Psoas muscle (tissue), 8 donors: ENCODE measurements at places on chromosomes 1 and 21. TPM values are rescaled to one million over a fixed set of nuclear protein-coding genes. Genes with fewer than 3 reads are reported as not detected.

DNA sequence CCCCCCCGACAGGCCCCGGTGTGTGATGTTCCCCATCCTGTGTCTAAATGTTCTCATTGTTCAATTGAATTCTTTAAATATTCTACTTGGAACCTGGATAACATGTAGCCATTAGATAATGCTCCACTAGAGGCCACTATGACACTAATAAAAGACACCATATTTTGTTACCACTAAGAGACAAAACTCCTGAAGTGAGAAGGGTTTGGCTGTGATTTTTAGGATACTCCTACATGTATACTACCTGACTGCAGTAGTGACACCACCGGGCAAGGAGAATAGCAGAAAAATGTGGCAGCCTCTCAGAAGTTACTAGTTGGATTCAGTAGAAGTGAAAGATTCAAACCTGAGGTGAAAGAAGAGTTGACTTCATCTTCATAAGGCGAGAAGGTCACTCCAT, 36.0 kb downstream of the F5 start:
- DNase-seq, result no peak

SPATA46 gene
- total RNA-seq, result not detected

GRCh38 chr1:245229051-245229450, 74.3 kb downstream of the KIF26B start:
- DNase-seq, result no peak

DNA sequence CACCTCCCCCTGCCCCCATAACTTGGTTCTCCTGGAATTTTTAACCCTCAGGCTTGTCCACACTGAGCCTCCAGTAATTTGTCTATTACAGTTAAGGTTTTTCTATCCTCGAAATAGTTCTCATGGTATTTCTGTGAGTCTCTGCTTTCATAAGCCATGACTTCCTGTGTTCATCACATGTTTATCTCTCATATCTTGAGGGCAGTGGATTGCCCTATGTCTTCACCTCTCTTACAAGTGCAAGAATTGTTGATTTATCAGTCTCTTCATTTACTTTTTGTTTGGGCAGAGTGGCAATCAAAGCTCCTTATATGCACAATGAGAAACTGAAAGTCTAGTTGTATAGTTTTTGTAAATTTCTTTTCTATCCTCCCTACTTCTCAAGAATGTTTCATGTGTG, 328.4 kb downstream of the PLA2G4A start:
- DNase-seq, result no peak

GRCh38 chr1:203507759-203508158, 13.8 kb downstream of the OPTC start:
- no peak for DNase-seq

DNA sequence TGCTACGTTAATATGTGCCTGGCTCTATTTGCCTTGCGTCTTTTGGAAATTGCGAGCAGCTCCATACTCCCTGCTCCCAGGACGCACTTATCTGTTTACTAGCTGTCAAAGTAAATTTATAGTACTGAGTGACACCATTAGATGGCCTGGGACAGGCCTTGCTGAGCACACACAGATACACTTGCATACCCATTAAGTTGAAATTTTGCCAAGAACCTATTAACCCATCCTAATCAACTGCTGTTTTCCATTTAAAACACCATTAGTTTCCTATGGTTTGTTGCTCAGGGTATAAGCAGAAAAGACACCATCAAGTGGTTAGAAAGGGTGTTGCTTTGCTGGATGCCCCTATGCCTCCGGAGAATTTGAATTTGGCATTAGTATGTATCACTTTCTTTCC, 187.3 kb downstream of the SLC44A5 start:
- no peak for DNase-seq

C1orf226 gene
- 0.61 TPM for total RNA-seq

GRCh38 chr1:1552263-1552639, 11.8 kb upstream of the TMEM240 start:
- DNase-seq, result no peak

- no peak for DNase-seq
Observed at GRCh38 chr1:191760016-191760415, 398.2 kb upstream of the RGS18 start.

HAO2 gene
- total RNA-seq, result not detected

DNA sequence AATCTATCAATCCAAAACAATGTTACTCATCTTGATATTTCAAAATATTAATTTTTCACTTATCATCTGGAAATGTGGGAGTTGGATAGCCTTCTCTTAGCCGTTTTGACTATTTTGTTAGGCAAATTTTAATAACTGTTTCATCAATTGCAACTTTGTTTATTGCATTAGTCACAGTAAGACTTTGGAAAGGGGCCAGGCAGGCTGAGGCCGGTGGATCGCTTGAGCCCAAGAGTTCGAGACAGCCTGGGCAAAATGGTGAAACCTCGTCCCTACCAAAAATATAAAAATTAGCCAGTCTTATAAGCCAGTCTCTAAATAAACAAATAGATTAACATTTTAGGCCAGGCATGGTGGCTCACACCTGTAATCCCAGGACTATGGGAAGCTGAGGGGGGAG, 113.0 kb upstream of the NR5A2 start:
- DNase-seq, result no peak

DNA sequence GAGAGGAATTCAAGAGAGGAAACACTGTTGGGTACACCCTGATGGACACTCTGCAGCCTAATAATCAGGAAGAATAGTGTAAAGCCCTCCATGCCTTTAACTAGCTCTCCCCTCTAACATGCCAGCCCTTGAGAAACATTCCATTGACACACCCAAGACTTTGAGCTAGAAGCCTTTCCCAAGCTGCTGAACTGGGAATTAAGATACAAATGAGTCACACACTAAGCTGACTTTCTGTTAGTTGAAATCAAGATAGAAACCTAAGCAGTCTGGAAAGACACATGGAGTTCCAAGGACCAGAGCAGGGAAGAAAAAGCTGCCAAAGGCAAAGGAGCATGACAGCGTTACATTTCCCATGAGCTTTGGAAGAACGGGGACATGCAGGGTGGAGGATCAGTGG, 380.8 kb downstream of the NPHP4 start:
- no peak for DNase-seq

GRCh38 chr1:107952989-107953388, 12.0 kb downstream of the VAV3 start:
- DNase-seq, result no peak

GRCh38 chr1:47181095-47181954, 8.5 kb downstream of the PDZK1IP1 start:
- no peak for DNase-seq

DNA sequence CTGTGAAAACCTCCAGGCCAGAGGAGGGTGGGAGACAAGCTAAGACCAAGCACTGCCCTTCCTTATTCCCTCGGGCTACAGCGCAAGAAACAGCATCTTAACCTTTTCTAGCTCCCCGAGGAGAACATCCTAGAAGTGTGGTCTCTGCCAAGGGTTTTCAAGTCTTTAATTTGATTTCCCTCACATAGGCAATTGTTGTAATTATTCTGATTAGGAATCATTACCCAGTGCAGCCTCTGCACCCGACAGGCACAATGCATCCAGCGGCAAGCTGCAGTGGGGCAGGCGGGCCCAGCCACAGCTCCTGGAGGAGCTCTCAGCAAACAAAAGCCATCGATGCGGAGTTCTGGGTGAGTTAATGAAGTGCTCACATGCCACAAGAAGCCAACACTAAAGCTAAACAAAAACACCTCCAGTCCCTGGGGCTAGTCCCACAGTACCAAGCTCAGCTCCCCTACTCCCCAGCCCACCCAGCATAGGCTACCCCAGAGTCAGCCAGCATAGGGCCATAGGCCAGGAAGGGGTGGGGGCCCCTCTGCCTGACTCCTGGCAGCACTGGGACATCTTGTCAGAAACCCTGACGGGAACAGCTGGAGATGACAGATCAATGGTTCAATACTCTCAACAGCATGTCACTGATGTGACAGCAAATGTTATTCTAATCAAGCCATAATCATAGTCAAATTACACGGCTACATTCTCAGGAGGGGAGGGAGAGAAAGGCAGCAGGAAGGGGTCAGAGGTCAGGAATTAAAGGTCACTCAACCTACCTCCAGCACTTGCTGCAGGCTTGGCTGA, 42.5 kb downstream of the ERI3 start:
- no peak for DNase-seq

DNA sequence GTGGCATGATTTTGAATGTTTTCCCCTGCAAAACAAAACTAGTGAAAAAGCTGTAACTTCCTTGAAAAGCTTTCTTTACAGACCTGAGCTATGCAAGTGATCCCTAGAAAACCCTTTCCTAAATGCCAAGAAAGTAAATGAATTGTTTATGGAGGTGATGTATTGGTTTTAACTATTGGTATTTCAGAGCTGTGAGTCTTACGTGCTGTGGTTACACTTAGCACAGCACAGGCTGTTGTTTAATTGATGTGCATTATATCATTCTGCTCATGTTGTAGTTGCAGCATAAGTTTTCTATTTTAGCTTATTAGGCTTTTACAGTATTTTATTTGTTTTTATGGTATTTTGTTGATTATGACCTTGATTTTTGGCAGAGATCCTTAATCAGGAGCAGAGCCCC, 74.1 kb upstream of the DYNLT5 start:
- no peak for DNase-seq

SEMA4A gene
- total RNA-seq, result 1.2 TPM

DNA sequence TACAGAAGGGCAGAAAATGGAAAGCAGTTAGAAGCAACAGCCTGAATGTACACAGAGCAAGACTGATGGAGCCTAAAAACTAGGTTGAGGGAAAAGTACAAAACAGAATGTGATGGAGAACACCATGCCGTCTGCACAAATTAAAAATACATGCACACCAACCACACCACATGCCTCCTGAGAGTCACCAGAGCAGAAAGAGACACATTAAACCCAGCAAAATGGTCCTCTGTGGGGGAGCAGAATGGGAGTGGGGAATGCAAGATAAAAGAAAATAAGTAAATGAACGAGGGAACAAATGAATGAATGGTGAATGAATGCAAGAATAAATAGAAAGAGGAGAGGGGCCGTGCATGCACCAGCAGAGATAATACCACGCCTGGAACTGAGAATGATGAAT, 24.1 kb downstream of the PADI2 start:
- DNase-seq, result no peak

DNA sequence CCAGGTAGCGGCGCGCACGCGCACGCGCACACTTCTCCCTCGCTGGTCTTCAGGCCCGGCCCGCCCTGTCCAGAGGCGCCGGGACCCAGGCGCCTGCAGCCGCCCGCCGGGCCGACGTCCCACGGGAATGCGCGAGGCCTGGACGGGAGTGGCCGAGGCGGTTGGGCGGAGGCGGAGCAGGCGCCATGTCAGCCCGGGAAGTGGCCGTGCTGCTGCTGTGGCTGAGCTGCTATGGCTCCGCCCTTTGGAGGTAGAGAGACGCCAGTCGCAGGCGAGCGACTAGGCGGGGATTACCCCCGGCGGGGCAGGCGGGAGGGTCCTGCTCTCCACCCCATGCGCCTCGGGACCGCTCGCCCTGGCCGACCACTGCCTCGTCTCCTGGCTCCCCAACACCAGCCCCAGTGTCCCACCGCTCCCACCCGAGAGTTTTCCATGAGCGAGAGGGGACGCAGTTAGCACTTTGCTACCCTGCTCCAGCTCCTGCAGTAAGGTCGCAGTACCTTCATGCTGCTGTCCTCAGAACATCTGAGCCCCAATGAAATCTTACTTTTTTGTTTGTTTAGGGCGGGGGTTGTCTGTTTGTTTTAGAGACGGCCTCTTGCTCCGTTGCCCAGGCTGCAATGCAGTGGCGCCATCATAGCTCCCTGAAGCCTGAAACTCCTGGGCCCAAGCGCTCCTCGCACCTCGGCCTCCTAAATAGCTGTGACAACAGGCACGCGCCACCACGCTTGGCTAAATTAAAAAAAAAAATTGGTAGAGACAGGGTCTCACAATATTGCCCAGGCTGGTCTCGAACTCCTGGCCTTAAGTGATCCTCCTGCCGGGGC, at the start of gene CATSPERE:
Gene CATSPERE, plus strand, starts transcription at position 29 of the 827 bp plus-strand sequence. Its CDS starts 157 bp downstream, at position 186.
- peak; percentile 94 for DNase-seq

DNA sequence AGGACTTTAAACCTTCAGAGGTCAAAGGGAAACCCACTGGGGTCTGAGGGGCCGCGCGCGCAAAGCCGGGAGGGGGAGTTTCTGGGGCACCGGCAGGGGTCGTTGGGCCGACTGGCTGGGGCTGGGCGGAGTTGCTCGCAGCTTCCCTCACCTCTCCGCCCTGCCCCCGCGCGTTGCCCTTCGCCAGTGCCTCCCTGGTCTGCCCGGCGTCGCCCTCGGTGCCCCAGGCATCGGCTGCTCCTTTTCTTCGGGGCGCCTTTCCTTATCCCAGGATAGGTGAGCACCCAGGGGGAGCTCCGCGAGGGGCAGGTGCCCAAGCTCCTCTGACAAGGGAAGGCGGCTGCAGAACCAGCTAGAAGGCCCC, 390 bp upstream of the NGF start:
- DNase-seq, result no peak

PUM1 gene
- total RNA-seq, result 82.4 TPM

DNA sequence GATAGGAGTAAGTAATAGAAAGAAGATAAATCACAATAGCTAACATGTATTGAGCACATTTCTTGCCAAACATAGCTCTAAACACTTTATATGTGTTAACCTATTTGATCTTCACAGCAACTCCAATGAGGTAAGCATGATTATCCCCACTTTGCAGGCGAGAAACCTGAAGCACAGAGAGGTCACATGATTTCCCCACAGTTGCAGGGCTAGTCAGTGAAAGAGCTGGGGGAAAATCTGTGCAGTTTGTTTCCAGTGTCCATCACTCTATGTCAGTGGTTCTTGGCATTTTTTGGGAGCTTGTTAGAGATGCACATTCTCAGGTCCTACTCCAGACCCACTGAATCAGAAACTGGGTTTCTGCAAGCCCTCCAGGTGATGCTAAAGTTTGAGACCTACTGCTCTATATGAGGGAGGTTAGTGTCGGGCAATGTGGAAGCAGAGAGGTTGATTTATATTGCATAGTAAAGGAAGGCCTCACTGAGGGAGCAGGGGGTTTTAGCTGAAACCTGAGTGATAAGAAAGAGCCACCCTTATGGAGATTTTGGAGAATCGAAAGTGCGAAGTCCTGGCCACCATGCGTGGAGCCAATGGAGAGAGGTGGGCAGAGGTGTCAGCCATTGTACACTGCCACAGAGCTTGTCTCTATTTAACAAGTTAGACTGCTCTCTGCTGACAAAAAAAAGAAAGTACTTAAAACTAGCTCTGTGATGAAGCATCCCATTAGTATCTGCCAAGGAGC, 20.9 kb downstream of the MCOLN3 start:
- no peak for DNase-seq

PDPN gene
- 33.8 TPM for total RNA-seq

- DNase-seq, result no peak
Observed at GRCh38 chr1:192109576-192109975, 48.7 kb upstream of the RGS18 start.

CSF3R gene
- 6.5 TPM for total RNA-seq

OBSCN gene
- 1,061 TPM for total RNA-seq

BTG2 gene
- total RNA-seq, result 83.0 TPM

DNA sequence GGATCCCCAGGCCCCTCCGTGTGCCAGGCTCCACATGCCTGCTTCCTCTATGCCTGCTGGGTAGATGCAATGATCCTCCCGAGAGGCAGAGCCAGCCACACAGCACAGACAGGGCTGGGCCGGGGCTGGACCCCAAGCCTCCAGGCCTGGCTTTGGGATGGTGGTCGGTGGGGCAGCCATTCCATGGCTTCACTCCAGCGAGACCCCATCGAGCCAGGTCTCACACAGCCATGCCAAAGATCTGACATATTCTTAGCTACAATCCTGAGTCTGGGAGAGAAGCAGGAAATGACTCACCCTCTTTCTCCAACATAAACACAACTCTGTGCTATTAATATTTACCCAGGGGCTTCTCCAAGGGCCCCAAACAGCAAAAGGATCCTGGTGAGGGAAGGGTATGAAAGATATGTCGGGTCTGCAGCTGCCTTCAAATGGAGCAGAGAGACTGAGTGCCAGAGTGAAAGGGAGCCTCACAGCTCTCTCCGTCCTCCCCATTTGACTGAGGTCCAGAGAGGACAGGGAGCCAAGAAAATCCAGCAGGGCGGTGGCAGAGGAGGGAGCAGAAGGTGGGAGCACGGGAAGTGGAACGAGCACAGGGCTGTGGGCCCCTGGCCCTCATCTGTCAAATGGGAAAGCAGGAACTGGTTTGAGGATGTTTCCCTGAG, 639.5 kb downstream of the MATN1 start:
- DNase-seq, result no peak
